Calu3 (cell line): ENCODE measurements at places on chromosomes 16 and 17. TPM values are rescaled to one million over a fixed set of nuclear protein-coding genes. Genes with fewer than 3 reads are reported as not detected.

IL17C gene
- not detected in 2 replicates for total RNA-seq

BCAR1 gene
- 153 and 168 TPM in 2 replicates for total RNA-seq

PLLP gene
- total RNA-seq = 38.3 and 40.3 TPM in 2 replicates

CCL3 gene
- not detected in 2 replicates for total RNA-seq

TBC1D3C gene
- not detected in 2 replicates for total RNA-seq

TBC1D28 gene
- total RNA-seq = not detected in 2 replicates

CHD9NB gene
- 5.9 and 6.4 TPM in 2 replicates for total RNA-seq
